NCI-H2081 treated with DMSO at 0.1 percent for 48 hours (cell line): ENCODE measurements at places on chromosomes 5 and 9.

GRCh38 chr9:114313186-114313585, 9.7 kb upstream of the ORM1 start:
- DNase-seq = no peak

- no peak for DNase-seq
Observed at GRCh38 chr9:14650596-14650995, 42.6 kb downstream of the ZDHHC21 start.

DNA sequence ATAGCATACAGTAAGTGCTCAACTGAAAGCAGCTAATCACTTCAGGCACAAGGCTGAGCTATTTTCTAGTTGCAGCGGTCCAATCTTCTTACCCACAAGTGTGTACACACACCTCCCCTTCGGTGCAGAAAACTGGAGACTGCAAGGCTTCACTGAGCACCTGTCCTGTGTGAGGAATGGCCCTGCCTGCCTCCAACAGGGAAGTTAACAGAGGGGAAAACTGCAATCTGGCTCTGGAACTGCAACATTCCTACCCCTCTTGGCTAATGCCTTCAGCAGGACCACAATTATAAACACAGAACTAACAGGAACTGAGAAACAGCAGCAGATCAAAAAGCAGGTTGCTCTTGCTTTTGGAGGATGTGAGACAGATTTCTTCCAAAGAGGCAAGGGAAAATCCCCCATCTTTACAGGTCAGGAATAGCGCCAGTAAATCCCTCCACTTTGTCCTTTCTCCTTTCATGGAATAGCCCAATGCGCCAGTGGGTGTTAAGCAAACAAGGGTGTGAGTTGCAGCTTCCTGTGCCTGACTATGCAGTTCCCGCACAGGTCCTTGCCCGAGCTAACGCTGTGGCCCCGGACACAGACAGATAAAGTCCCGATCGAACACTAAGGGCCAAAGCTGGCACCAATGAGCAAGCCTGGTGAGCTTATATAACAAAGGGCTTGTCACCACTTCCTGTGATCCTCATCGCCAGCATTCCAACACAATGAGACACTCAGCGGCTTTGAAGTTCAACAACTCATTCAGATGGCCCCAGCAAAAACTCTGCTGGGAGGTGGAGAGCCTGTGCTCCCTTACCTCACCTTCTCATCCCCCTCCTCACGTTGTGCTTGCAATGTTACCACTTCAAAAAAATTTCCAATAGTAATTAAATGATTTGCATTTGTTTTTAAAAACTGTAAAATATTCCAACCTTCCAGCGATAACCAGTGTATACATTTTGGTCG, 21.5 kb downstream of the SHB start:
- peak; percentile 15 for DNase-seq

GRCh38 chr5:56050551-56051255, 55.9 kb upstream of the IL6ST start:
- DNase-seq = no peak

GRCh38 chr9:108618906-108619550, 236.8 kb downstream of the ACTL7B start:
- no peak for DNase-seq

DNA sequence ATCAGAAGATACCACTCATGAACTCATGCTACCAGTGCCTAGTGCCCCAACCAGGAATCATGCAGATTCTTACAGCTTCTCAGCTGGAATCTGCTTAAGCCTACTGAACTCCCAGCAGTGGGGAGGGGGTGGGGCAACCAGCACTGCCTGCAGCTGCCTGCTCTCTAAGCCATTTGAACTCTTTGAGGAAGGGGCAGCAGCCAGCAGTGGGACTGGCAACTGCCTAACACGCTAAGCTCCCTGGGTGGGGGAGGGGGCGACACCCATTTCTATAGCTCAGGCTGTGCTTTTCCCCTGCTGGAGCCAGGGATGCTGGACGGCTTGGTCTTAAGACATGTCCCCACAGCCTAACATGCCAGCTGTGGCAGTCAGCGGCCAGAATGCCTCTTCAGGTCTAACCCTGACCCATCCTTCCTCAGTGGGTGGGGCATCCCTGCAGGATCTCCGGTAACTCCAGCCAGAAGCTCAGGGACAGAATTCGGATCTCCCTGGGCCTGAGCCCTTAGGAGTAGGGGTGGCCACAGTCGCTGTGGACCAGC, 889.7 kb downstream of the CDH9 start:
- DNase-seq = no peak

DNA sequence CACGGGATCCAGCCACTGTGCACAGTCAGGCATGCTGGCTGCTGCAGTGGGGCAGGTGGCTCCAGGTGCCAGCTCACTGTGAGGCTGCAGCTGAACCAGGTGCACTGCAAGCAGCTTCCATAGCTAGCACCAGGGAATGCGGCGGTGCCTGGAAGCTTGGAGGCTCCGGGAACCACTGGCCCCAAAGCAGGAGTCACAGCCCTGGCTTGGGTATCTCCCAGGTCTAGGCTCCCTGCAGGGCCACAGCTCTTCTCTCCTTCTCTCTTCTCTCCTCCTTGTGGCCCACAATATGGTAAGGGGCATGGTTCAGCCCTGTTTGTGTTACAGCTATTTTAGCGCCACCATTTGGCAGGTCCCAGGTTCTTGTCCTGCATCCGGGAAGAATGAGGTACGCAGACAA, 6.7 kb upstream of the MTMR12 start:
- DNase-seq = no peak

DNA sequence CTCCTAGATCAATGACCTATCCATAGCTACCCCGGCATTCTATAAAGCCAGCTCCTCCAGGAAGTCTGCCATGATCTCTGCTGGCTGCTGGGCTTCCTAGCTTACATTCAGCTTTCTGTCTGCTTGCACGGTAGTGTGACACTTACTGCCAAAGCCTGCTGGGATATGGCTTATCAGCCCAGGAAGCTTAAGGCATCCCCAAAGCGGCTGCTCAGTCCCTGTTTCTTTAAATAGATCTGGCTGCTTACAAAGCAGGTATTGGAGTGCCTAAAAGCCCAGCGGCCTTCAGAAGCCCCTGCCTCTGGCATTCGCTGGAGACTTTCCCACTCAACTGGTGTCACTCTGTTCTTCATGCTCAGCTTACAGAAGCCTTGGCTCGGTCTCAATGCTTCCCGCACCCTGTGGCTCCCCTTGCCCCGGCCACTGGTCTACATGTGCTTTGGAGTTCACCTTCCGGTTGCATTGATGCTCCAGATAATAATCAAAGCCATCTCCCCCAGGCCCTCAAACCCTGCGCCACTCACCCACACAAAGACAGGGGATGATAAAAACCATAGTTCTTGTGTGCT, 31.3 kb upstream of the STRBP start:
- DNase-seq = no peak

- no peak for DNase-seq
Observed at GRCh38 chr9:116899337-116900006, 212.4 kb downstream of the TRIM32 start.

DNA sequence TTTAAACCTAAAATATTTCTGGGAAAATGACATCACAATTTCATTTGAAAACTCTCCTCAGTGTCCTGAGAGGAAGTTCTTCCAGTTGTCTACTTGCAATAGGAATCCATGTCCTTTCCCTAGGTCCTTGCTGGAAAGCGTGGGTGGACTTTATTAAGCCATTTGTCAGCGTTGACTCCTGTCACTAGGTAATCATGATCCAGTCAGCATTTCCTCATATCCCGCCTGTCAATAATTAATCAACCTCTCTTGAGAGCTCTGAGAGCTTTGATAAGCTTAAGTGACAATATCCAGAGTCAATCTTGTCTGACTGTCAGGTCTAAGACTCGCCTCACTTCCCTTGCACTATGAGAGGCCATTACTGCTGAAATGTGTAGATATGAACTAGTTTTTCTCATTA, 107.2 kb upstream of the SLIT3 start:
- no peak for DNase-seq

DNA sequence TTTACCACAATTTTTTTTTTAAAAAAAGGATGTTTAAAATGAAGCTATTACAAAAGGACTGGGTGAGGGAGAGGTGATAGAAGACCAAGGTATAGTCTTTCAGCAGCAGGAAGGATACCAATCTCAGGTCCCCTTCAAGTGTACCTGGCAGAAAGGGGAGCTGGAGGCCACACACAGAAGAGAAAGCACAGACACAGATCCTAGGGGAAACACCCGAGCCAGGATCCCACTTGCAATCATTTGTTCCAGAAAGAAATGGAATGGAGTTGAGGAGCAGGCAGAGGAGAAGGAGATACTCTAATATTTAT, 5.6 kb downstream of the GNPDA1 start:
- no peak for DNase-seq

DNA sequence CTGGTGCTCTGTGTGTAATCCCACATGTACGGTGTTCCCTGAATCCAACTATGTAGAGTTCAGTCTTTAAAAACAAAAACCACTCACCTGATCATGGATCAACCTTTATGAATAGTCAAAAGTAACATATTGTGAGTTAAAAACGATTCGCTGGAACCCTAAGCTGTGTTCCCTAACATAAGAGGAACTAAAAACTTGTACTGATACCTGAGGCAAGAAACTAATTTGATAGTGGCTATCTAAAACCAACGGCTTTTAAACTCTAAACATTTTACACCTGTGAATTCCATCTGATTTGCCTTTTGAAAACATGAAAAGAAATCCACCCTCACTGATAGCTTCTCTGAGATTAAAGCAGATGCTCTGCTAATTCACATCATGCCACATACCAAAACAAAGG, 101.5 kb downstream of the DEPDC1B start:
- DNase-seq = no peak

- no peak for DNase-seq
Observed at GRCh38 chr5:73437101-73437776, 11.3 kb downstream of the FOXD1 start.

GRCh38 chr9:20351715-20352114, 270.6 kb downstream of the MLLT3 start:
- DNase-seq = no peak

GRCh38 chr9:37963936-37964739, 60.2 kb upstream of the SLC25A51 start:
- DNase-seq = peak; percentile 19

DNA sequence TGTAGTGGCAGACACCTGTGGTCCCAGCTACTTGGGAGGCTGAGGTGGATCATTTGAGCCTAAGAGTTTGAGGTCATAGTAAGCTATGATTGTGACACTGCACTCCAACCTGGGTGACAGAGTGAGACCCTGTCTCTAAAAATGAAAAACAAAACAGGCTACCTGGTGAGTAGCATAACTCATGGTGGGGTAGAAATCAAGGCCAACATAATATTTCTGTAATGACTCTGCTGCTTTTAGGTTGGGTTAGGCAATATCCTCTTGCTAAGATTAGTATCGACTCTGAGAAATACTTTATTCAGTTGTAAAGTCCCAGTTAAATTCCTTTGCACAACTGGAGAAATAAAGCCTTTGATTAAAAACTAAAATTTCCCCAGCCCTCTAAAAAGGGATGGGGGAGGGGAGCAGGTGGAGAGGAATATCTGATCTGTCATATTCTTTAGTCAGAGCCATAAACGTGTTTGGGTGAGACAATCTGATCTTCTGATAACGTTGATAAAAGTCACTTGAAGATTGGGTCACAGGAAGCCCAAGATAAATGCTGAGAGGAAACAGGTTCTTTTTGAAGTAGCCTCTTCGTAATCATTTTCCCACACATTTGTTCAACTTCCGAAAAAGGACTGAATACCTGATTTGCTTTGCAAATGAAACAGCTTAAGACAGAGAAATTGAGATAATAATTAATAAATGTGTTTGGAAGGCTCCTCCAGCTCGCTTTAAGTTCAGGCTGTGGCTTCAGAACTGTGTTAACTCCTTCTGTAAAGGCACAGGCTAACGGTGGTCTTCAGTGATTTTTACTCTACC, 14.9 kb downstream of the IL4 start:
- DNase-seq = no peak

DNA sequence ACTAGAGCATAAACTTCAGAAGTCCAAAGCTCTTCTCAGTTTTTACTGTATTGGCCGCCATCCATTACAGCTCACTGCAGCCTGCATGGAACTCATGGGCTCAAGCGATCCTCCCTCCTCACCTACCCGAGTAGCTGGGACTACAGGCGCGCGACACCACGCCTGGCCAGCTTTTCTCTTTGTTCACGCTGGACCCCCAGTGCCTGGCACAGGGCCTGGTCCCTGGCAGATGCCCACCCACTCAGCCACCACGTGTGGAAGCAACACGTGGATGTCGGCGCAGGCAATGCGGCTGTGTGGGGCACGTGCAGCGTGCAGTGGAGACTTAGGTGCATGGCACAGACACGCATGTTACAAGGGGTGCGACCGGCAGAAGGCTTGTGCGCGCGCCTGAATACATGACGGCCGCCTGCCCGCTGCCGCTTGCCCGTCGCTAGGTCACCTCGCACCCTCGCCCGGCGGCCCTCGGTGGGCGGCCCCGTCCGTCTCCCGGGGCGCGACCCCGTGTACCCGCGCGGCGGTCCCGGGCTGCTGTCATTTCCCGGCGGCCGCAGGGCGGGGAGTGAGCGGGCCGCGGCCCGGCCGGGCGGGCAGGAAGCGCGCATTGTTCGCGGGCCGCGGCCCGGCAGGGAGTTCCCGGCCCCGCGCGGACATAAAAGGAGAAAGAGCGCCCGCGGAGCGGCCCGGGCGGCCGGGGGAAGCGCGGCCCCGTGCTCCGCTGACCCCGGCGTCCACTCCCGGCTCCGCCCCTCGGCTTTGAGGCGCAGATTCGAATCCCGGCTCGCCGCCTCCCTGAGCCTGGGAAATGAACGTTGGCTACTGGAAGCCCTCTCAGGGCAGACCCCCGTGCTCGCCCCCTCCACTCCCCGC, 24.1 kb upstream of the PTGS1 start:
- no peak for DNase-seq

GRCh38 chr5:89268460-89268859, 385.5 kb upstream of the MEF2C start:
- no peak for DNase-seq

DNA sequence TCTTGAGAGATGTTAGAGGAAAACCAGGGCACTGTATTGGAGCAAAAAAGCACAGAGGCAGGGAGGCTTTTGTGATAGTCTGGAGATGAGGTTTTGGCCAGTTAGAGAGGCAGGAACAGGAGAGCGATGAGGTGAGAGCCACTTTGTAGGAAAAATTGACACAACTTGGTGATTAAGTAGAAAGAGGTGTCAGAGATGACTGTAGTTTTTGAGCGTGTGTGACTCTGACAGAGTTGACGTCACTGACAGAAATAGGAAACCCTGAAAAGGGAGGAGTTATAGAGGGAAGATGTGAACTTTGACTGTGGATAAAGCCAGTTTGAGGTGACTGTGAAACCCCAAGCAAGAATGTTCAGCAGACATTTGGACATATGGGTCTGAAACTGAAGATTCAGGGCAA, 15.7 kb downstream of the NFX1 start:
- no peak for DNase-seq

- no peak for DNase-seq
Observed at GRCh38 chr5:54804521-54804920, 180.9 kb downstream of the ESM1 start.

GRCh38 chr9:18989865-18990264, 43.1 kb downstream of the SAXO1 start:
- DNase-seq = no peak
